Skin of body (tissue), 3 donors: ENCODE measurements at places on chromosomes 7 and 10. TPM values are rescaled to one million over a fixed set of nuclear protein-coding genes. Genes with fewer than 3 reads are reported as not detected.

The ELMO1 gene
- total RNA-seq, result 37.9 TPM

The ETV1 gene
- 8.7 TPM for total RNA-seq

The ZNF273 gene
- 10.7 TPM for total RNA-seq

The KNDC1 gene
- total RNA-seq, result 1.1 TPM

The HTR5A gene
- not detected for total RNA-seq

The C1GALT1 gene
- 16.8 TPM for total RNA-seq

The IFIT5 gene
- 11.9 TPM for total RNA-seq

The FAM221A gene
- total RNA-seq, result 5.3 TPM

The DENND2A gene
- 24.9 TPM for total RNA-seq

The CDK6 gene
- 58.8 TPM for total RNA-seq

The ADRB1 gene
- 0.79 TPM for total RNA-seq

The HHEX gene
- total RNA-seq, result 3.9 TPM

The OLAH gene
- total RNA-seq, result not detected

The TFEC gene
- total RNA-seq, result 2.2 TPM

The VAX1 gene
- not detected for total RNA-seq

The TAC1 gene
- total RNA-seq, result 3.8 TPM

The ADCY1 gene
- total RNA-seq, result 5.7 TPM

The ASB10 gene
- 0.69 TPM for total RNA-seq

The TRIL gene
- 21.8 TPM for total RNA-seq

The BAG3 gene
- 11.6 TPM for total RNA-seq

DNA sequence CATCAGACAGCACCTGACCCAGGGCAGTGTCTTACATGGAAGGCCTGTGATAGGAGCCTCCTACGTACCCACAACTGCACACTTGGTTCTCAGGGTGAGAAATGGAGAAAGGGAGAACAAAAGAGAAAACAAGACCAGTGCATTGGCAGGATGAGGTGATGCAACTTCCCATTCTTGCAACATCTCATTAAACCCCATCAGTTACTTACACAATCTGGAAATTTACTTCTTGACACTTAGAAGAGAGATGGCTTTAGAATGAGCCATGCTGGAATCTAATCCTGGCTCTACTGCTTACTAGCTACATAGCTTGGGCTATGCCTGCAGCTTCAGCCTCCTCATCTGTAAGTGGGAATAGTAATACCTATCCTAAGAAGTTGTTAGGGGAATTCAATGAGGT is 391.7 kb downstream of the KCNMA1 start:
- DNase-seq, result no peak

GRCh38 chr10:79308969-79309665 is 38.2 kb upstream of the PPIF start:
- no peak for DNase-seq

- no peak for DNase-seq
Measured at GRCh38 chr7:70346844-70347462, 748.7 kb downstream of the AUTS2 start.

DNA sequence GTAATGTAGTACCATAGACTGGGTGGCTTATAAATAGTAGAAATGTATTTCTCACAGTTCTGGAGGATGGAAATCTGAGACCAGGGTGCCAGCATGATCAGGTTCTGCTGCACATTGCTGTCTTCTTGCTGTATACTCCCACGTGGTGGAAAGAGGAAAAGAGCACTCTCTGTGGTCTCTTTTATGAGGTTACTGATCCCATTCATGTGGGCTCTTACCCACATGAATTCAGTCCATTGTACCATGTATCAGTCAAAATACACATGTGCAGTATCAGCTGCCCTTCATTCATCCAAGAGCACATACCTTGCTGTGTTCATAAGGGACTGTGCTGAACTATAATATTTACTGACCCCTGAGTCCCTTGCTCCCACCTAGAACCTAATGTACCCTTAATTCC is 17.1 kb downstream of the PNLIPRP2 start:
- no peak for DNase-seq

- peak; percentile 54 for DNase-seq
Measured at GRCh38 chr10:126369125-126369710, 19.1 kb downstream of the ADAM12 start.

GRCh38 chr10:73655990-73656298 is at the start of gene SYNPO2L:
Gene SYNPO2L, minus strand, starts transcription at chr10:73656029. Its CDS starts 107 bp downstream, at chr10:73655922.
- DNase-seq, result peak; percentile 34

DNA sequence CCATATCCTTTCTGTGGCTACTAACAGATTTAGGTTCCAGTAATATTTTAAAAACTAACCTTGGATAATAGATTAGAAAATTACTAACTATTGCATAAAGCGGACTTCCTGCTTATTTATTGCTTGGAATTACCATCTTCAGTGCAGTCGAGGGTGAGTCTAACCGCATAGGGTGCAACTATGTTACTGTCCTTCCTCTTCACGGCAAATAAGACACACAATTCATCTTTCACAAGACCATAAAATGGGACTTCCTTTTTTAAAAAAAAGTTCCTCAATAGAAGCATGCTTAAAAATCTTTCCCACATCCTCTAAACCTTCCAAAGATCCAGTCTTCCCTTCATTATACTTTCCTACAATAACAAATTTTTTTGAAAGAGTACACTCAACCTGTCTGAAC is 2.1 kb downstream of the SLC25A40 start:
- DNase-seq, result no peak

- no peak for DNase-seq
Measured at GRCh38 chr10:16867990-16868389, 50.8 kb upstream of the RSU1 start.

GRCh38 chr7:84998665-84999064 is 188.2 kb downstream of the SEMA3D start:
- DNase-seq, result no peak

DNA sequence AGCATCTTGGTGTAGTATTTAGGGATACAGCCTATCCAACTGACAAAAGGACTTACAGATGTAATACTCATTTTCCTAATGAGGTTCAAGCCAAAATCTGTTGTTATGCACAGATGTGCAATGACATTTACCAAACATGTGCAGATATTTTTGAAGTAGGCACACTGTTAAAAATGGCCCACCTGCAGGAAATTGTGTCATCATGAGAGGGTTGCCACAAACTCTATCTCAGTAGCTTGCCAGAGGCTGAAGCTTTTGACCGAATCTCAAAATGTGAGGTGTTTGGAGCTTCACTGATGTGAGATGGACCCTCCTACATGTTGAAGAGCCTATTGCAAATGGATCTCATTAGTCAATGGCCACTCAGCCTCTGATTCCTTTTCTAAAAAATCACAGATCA is 89.7 kb upstream of the CSTF2T start:
- DNase-seq, result no peak

- no peak for DNase-seq
Measured at GRCh38 chr10:84114088-84114667, 25.1 kb upstream of the GHITM start.

- no peak for DNase-seq
Measured at GRCh38 chr7:129777993-129778769, 166.7 kb downstream of the NRF1 start.

GRCh38 chr7:47332681-47333553 is 249.0 kb downstream of the TNS3 start:
- DNase-seq, result no peak

GRCh38 chr10:122264931-122265330 is 6.2 kb upstream of the BTBD16 start:
- DNase-seq, result no peak

- DNase-seq, result peak; percentile 73
Measured at GRCh38 chr10:100998183-100998990, 1.2 kb upstream of the LZTS2 start.

GRCh38 chr10:9577746-9578145 is 1439.9 kb upstream of the CELF2 start:
- DNase-seq, result peak; percentile 82

DNA sequence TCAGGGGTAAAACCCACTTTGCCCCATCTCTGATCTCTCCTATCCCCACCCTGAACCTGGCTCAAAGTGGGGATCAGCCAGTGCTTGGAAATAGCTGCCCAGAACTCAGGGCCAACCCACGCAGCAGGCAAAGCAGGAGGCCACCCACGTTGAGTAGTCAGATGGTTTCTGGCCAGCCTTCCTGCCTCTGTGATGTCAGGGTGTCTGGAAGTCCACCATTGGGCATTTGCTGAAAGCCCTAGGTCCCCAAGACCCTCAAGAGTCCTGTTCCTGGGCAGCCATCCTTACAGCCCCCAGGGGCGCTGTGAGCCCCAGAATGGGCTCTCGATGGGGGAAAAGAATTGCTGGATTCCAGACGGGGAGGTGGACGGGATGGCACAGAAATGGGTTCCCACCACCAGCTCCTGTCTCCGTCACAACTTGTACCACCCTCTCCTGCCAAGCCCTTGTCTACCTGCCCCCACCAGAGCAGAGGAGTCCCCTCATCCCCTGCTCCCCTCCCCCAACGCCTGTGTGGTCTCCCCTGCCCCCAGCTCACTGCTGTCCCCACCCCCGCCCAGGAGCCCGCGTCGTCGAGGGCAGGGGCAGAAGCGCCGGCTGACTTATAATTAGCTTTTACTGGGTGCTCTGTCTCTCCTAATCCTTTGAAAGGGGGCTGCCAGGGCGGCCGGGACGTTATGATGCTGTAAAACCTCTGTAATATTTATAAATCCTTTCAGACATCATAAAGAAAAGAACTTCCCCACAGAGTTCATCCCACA is 3.9 kb downstream of the MYL10 start:
- DNase-seq, result no peak

- DNase-seq, result no peak
Measured at GRCh38 chr7:2968176-2968575, 75.5 kb downstream of the CARD11 start.

DNA sequence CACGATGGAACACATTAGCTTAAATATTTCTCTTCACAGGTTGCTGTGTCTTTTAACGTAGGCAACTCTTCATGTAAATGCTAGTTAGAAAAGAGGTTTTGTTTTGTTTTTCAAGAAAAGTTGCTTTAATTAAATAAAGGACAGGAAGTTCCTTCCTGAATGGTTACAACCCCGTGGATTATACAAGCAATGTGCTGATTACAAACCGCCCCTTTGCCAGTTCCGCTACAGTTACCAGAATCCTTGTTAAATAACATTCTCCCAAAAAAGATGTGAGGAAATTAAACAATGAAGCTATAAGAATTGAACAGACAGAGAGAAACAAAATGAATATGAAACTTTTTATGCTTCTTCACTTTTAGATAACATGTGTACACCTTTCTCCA is 75.1 kb downstream of the LYZL2 start:
- DNase-seq, result no peak

GRCh38 chr7:34838329-34838728 is 180.3 kb downstream of the NPSR1 start:
- no peak for DNase-seq
